Midbrain (tissue), 1 donor: ENCODE measurements at places on chromosomes 1 and 21.
A peak's percentile ranks its signal among the peaks of the same experiment; 100 is the strongest.

- peak; percentile 30 for DNase-seq
These were observed 1.7 kb downstream of the CEP170 start for GRCh38 chr1:243253211-243253925.

DNA sequence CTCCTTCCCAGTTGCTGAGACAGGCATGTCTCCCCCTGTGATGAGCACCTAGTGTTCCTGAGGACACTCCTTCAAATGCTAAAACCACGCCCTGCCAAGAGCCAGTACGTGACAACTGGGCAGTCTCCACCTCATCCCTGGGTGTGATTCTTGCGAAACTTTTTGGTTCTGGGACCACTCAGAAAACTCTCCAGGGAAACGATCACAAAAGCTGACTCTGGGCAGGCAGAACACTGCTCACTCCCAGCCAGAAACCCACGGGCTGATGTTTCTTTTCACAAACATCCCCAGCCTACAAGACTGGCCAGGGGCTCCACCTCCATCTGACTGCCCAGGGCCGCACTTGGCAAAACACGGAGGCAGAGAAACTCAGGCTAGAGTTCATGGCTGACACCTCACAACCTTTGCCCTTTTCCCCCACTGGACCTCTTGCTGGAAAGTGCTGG lies 24.4 kb downstream of the DHRS3 start:
- DNase-seq: peak; percentile 36

GRCh38 chr21:31888936-31889371 lies 16.1 kb downstream of the HUNK start:
- DNase-seq: no peak

GRCh38 chr1:8711151-8711550 lies 106.3 kb downstream of the RERE start:
- DNase-seq: no peak

DNA sequence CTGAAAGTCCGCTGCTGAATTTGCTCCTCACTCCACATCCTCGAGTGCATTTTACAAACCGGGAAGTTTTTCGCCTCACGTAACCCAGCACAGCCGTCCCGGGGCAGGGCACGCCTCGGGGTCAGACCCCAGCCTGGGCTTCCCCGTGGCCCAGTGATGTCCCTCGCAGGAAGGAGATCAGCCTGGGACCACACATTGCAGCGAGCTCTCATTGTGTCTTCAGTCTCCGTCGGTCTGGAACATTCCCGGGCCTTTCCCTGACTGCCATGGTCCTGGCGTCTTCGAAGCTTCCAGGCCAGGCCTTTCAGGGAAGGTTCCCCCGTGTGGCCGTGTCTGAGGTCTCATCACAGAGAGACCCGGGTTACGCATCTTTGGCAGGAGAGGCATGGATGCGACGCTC lies 43.5 kb downstream of the MORN1 start:
- no peak for DNase-seq

DNA sequence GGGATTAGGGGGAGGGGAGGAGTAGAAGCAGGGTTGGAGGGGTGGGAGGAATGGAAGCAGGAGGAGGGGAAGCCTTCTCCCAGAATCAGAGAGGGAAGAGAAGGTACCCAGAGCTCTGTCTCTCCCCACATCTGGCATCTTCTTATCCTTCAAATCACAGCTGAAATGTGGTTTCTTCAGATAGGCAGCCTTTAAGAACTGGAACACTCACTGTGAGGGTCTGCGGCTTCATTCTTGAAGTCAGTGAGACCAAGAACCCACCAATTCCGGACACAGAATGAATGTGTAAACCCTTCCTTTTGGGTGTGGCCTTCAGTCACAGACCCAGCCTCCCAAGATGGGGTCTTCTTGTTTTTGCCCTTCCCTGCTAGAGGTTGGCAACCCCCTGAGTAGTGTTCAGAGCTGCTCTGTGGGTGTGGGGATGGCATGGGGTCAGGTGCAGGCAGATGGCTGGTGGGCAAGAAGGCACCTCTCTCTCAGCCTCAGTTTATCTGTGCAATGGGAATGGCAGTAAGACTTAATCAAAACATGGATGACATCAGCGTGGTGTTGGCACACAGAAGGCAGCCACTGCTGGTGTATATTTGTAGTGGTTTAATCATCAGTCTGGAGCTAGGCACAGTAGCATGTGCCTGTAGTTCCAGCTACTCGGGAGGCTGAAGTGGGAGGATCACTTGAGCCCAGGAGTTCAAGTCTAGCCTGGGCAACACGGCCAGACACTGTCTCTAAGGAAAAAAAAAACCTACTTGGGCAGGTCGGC lies 7.2 kb downstream of the FAAH start:
- DNase-seq: no peak

GRCh38 chr1:33608825-33609400 lies 136.5 kb downstream of the ZSCAN20 start:
- no peak for DNase-seq
